ENCODE measurements at places on chromosomes 16 and 17.

DNA sequence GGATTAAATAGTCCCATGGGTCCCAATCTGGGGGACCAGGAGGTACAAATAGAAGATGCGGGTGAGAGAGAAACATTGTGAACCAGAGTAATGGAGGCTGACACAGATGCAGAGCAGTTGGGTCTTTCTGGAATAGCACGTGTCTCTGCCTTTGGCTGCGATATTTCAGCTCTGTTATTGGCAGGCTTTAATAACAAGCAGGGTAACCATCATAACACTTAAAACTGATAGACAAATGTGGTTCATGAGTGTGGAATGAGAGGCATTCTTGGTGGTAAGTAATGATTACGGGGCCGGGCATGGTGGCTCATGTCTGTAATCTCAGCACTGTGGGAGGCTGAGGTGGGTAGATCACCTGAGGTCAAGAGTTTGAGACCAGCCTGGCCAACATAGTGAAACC is 110.3 kb downstream of the SNX29 start:
- no peak for DNase-seq

DNA sequence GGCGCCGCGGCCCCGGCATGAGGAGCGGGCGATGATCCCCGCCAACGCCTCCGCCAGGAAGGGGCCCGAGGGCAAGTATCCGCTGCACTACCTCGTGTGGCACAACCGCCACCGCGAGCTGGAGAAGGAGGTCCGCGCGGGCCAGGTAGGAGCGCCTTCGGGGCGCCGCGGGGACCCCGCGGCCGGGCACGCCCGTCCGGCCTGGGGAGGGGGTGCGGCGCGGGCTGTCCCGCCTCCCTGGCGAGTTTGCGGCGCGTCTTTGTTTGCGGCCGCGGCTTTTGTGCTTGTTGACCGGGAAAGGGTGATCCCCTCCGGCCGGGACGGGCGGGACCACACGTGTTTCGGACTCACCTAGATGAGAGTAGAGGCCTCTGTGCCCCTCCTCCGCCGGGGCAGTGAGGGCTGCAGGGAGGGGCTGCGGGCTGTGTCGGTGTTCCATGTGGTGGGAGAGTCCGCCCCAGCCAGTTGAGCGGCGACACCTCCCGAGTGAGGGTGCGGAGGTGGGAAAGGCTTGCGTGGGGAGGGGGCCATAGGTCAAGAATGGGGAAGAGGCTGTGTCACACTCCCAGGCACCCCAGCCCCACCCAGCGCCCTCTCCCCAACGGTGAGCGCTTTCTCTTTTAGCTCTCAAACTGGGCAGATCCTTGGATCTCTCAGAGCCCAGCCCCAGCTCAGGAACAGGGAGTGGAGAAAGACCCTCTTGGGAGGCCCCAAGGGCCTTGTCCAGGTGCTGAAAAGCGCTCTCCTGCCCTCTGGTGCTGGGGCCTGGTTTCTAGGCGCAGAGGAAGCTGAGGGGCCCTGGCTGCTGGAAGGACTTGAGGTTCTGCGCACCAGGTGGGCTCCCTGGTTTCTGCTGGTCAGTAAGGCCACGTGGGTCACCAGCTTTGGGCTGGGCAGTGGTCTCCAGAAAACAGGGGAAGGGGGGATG is 923 bp downstream of the ANKRD13B start:
- DNase-seq: peak; percentile 51

- peak; percentile 37 for DNase-seq
These were observed 5.9 kb downstream of the PROCA1 start for GRCh38 chr17:28705728-28706334.

- DNase-seq: no peak
These were observed 1.7 kb downstream of the MT2A start for GRCh38 chr16:56610017-56610608.

DNA sequence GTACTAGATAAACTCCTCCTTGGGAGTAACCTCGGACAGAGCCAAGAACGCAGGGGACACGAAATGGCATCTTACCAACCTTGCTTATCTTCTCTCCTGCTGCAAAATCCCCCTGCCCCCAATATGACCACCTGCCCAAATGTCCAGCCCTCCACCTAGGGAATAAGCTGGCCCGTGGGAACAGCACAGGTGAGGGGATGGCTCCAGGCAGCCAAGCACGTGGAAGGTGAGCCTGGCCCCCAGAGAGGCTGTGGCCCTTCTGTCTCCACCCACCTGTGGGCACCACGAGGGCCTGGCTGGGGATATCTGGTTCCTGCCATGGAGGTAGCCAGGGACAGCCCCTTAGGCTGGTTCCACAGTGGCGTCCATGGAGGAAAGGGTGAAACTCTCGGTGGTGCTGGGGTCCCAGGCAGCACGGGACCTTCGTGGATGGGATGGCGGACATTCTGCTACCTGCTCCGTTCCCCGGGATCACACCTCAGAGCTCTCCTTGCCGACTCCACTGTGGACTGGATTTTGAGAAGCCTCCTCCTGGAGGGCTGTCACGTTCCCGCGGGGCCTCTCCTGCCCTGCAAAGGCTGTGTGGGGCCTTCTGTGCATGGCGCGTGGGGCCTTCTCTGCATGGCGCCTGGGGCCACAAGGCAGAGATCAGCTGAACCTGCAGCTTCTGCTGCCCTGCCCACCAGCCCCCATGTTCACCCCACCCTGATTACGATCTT is 388.5 kb upstream of the TNRC6C start:
- no peak for DNase-seq

- DNase-seq: no peak
These were observed 36.3 kb downstream of the MARF1 start for GRCh38 chr16:15606518-15607220.

DNA sequence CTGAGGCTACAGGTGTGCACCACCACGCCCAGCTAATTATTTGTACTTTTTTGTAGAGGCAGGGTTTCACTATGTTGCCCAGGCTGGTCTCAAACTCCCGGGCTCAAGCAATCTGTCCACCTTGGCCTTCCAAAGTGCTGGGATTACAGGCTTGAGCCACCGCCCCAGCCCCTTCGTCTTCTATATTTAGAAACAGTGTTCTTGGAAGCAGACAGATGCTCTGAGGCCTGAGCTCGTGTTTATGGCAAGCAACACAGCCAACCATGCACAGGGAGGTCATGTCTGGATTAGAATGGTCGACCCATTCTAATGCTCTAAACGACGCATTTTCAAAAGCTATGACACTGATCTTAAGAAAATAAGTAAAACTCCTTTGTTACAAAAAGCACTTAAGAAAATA is 16.6 kb downstream of the TMEM204 start:
- no peak for DNase-seq

- DNase-seq: peak; percentile 91
These were observed 124.1 kb upstream of the TNRC6C start for GRCh38 chr17:77834170-77835115.

- no peak for DNase-seq
These were observed 4.1 kb downstream of the RAP1GAP2 start for GRCh38 chr17:2800367-2800766.

- DNase-seq: no peak
These were observed 51.4 kb downstream of the HS3ST3A1 start for GRCh38 chr17:13550291-13550690.

GRCh38 chr17:47997586-47997985 is 26.7 kb downstream of the CDK5RAP3 start:
- DNase-seq: no peak

- DNase-seq: no peak
These were observed 51.3 kb upstream of the TMC5 start for GRCh38 chr16:19366391-19366790.

DNA sequence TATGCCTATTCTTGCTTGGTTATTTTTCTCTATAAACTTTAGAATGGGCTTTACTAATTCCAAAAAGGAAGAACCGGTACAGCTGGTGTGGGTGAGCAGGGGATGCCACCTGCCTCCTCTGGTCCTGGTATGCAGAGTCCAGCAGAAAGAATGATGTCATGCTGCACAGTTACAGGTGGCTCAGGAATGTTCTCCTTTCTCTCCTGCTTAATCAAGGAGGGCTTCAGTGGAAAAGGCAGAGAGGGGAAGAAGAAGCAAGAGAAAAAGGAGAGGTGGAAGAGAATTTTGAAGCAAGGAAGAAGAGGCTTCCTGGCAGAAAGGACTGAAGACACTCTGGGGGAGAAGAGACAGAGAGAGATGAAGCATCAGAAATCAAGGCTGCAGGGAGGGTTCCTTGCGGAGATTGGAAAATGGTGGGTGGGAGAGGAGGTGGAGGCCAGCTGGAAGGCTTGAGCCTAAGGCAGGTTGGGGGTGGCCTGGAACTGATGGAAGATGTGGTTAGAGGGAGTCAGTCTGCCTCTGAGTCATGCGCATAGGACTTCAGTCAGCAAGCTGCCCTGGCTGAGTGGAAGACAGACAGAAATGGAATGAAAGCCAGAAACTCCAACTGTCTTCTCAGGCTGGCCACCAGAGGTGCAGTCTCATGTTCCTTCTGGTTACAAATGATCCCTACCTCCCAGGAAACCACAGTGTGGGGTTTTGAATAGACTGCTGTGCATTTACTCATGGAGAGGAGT is 64.6 kb upstream of the CRHR1 start:
- peak; percentile 33 for DNase-seq

DNA sequence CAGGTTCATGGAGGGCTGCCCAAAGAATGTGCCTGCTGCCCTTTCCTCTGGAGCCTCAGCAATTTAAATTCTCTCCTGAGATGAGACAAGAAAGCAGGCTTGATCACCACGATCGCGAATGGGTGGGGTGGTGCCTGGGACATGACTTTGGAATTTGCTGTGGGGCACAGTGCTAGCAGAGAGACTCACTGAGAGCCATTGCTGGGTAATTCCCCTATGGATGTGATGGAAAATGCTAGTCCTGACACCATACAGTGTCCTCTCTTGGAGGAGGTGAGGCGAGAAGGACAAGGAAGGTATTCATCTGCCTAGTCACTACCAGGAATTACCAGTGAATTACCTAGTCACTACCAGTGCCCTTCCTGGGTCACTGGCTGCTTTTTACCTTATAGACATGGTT is 15.5 kb downstream of the FAM20A start:
- DNase-seq: no peak

DNA sequence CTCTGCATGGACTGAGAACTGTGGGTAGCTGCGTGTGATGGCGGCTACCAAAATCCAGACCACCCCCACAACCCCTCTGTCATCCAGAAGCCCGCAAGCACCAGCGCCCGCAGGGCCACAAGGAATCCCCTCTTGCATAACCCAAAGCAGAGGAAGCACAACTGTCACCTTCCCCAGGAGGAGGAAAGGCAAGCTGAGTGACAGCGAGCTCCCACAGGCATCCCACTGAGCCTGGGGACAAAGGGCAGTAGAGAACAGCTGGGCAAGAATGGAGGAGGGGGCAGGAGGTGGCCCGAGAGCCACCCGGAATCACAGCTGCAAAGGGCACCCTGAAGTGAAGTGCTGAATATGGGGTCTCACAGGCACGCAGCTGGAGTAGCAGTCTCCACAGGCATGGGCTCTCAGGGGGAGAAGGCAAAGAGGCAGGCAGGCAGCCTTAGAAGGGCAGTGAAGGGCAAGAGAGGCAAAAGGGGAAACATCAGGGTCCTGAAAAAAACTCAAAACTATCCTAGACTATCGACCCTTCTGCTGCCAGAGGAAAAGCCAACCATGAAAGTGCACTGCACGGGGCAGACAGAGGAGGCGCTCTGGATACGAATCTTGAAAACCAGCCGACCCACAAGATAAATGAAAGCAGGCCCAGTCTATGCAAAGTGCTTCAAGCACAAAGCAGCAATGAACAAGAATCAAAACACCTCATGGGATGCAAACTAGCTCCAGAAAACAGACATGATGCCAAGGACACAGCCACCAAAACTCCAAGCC is 17.1 kb downstream of the USP36 start:
- DNase-seq: no peak

GRCh38 chr17:80917716-80918560 is 73.7 kb upstream of the CHMP6 start:
- no peak for DNase-seq

- peak; percentile 79 for DNase-seq
These were observed 13.7 kb downstream of the C16orf95 start for GRCh38 chr16:87303431-87303930.

DNA sequence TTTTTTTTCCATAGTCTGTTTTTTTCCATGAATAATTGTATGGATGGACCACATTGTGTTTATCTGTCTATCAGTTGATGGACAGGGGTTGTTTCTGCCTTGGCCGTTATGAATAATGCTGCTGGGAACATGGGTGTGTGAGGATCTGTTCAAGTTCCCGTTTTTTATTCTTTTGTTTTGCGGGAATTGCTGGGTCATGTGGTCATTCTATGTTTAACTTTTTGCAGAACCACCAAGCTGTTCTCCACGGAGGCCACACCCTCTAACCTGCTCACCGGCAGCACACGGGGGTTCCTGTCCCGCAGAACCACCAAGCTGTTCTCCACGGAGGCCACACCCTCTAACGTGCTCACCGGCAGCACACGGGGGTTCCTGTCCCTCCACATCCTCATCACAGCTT is 5.9 kb upstream of the MSLN start:
- DNase-seq: no peak

GRCh38 chr17:40460968-40461731 is 17.9 kb downstream of the IGFBP4 start:
- no peak for DNase-seq
